H1 (cell line): ENCODE measurements at places on chromosomes 7 and 10. TPM values are rescaled to one million over a fixed set of nuclear protein-coding genes. Genes with fewer than 3 reads are reported as not detected.

TRIL gene
- total RNA-seq = 5.5 and 5.8 TPM in 2 replicates

FAM241B gene
- 18.6 and 19.3 TPM in 2 replicates for total RNA-seq

PAPOLB gene
- total RNA-seq = 0.11 and 0.15 TPM in 2 replicates

DNA sequence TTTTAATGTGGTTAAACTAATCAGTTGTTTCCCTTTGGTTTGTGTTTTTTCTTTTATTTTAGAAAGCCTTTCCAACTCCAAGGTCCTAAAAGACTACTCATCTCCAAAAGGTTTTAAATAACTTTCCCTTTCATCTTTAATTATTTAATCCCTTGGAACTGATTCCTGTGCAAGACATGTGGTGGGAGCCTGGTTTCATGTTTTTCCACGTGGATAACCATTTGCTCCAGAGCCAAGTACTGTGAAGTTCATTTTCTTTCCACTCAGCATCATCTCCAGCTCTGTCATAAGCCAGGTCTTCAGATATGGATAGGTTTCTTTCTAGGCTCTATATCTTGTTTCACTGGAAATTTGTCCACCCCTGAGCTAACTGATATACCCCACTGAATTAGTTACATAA is 16.7 kb downstream of the PPP1R3C start:
- no peak for DNase-seq
